ENCODE measurements at places on chromosomes 16 and 17.
A peak's percentile ranks its signal among the peaks of the same experiment; 100 is the strongest.

- no peak for DNase-seq
These were observed 35.1 kb upstream of the CHMP6 start for GRCh38 chr17:80956321-80957190.

DNA sequence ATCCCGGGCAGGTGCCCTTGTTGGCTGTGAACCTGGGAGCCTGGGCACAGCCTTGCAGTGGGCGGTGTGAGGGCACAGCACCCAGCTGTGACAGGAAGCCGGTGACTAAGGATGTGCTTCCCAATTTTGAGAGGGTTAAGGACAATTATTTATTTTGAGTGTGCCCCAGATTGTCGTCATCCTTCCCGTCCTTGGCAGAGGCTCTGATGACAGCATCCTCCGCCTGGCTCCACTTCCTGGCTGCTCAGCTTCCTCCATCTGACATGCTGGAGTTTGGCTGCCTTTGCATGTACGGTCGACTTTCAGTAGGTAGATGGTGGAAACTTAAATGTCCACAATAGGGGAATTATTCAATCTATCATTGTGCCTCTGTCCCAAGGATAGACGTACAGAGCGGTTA is 282.4 kb upstream of the EEF2KMT start:
- no peak for DNase-seq

DNA sequence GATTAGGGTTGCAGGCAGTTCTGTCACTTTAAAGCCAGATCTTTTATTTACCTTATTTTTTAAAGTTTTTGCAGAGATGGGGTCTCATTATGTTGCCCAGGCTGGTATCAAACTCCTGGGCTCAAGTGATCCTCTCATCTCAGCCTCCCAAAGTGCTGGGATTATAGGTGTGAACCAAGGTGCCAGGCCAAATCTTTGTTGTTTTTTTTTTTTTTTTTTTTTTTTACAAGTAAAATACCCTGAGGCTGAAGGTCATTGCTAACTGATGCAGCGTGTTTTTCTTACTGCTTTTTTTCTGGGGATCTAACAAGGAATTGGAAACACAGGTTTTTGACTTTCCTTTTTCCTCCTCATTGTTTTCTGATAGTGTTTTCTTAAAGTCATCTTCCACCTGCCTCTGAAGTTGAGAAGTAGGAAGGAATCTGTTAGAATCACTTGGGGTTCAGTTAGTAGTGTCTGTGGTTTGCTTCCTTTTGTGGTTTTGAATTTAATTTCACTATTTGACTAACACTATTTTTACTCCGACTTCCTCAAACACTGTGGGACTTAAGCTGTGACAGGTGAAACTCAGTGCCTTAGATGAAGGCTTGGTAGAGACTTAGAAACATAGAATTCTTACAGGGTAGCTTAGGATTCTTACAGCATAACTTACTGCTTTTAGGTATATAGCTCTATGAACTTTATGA is 22.2 kb downstream of the CLTC start:
- DNase-seq: no peak

- DNase-seq: peak; percentile 41
These were observed 4.2 kb downstream of the CCDC42 start for GRCh38 chr17:8740486-8740885.

- DNase-seq: no peak
These were observed 13.3 kb upstream of the CNEP1R1 start for GRCh38 chr16:50011707-50012106.

GRCh38 chr17:59366040-59366757 is 34.7 kb downstream of the YPEL2 start:
- no peak for DNase-seq

- DNase-seq: no peak
These were observed 23.9 kb downstream of the SGSM2 start for GRCh38 chr17:2361010-2361760.

- DNase-seq: no peak
These were observed 17.7 kb downstream of the NCBP3 start for GRCh38 chr17:3828151-3828851.

DNA sequence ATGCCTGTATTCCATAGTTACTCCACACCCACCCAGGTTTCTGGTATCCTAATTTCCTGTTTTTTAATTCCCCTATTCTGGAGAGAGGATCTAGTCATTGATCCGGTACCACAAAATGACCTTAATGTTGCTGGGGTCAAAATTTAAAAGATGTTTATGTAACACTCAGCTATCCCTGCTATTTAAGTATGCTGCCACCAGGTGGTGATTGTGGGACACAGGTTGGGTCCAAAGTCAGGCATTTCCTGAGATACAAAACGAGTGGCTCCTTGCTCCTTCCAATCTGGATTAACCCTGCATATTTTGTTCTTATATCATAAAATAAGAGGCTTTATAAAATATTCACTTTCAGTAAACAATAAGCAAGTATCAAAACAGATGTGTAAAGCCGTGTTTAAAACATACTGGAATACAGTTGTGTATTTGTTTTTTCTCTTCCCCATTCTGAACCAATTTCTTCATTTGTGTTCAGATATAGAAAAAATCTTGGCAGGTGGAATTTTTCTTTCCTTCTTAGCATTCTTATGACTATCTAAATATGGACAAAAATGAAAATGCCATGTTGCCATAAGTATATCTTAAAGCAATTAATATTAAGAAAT is 16.3 kb downstream of the HS3ST4 start:
- DNase-seq: no peak

DNA sequence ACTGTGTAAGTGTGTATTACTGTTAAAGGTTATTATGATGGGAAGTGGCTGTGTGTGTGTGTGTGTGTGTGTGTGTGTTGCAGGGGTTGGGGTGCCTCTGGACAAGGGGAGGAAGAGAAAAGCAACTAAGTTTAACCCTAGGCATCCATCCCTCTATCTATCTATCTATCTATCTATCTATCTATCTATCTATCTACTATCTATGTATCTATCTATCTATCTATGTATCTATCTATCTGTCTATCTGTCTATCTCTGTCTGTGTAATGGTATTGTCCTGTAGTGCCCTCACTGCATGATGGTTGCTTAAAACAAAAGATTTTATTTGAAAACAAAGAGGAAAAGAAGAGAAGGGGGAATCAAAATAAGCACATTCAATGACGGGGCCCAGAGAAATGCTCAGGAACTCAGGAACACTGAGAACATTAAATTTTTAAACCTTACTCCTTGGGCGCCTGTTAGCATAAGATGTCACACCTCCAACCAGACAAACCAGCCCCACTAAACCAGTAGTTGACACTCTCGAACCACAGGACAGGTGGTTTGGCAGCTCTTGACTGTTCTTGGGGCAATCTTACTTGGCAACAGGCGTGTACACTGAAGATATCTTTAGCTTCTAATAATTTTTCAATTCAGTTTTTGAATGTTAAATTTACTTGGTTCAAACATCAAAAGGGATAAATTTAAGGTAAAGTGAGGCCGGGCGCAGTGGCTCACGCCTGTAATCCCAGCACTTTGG is 5.1 kb upstream of the RPL26 start:
- DNase-seq: no peak

- no peak for DNase-seq
These were observed 120.7 kb downstream of the ABCC12 start for GRCh38 chr16:48035142-48035541.

DNA sequence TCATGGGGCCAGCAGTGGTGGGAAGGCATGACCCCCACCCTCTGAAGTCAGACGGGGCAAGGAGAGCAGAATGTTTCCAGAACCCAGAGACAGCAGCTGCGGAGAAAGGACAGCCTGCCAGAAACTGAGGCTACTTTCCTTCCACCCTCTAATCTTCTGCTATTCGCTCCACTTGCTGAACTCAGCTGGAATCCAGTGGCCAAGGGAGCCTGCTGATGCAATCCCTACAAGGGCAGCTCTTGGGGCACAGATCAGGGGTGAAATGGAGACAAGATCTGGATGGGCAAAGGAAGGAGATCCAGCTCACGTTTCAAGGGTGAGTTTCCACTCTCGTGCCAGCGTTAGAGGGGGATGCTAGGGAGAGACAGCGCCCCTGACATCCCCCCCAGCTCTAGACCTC is 479.1 kb downstream of the SLC39A11 start:
- no peak for DNase-seq

DNA sequence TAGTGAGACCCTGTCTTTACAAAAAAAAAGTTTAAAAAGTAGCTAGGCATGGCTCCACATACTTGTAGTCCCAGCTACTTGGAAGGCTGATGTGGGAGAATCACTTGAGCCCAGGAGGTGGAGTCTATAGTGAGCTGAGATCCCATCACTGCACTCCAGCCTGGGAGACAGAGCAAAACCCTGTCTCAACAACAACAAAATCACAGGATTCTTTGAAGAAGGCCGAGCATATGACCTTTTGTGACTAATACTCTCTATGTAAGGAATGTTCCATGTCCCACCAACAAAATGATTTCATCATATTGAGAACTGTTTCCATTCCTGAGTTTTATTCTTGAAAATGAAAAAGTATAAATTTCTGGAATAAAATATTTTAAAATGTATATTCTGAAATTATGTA is 58.9 kb upstream of the EFCAB3 start:
- DNase-seq: no peak

- DNase-seq: no peak
These were observed 18.8 kb downstream of the STX4 start for GRCh38 chr16:31052114-31052513.

- no peak for DNase-seq
These were observed 18.6 kb downstream of the CCL17 start for GRCh38 chr16:57423152-57423551.

DNA sequence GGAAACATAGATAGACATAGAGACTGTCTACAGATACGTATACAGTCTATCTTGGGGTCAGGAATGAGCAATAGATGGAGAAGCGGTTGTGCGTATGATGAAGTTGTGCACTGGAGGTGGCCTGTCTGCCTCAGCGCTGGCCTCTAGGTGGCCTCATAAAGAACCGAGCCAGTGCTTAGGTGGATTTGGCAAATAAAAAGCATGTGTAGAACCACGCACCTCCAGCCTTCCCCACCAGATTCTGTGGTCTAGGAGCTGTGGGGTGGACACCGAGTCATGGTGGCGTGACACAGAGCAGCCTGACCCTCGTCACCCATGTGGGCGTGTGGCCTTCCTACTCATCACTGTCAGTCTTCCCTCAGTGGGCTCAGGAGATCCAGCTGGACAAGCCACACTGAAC is 34.0 kb downstream of the PGS1 start:
- no peak for DNase-seq

DNA sequence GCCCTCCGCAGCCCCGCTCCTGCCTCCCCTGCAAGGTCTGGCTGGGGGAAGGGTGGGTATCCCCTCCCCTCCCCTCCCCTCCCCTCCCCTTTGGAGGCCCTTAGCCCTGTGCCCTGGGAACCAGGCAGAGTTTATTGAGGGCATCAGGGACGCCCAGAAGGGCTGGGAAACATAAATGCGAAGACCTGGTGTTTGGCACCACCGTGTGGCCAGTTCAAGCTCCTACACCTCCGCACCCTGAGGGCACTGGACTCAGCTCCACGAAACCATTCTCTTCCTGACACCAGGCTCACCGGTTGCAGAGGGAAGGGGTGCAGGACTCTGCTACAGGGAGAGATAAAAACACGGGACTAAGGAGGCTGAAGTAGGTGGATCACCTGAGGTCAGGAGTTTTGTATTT is 1.0 kb upstream of the AIPL1 start:
- peak; percentile 39 for DNase-seq

- DNase-seq: no peak
These were observed 19.3 kb downstream of the MPRIP start for GRCh38 chr17:17061516-17061915.
